ENCODE measurements at places on chromosomes 6 and 20.

DNA sequence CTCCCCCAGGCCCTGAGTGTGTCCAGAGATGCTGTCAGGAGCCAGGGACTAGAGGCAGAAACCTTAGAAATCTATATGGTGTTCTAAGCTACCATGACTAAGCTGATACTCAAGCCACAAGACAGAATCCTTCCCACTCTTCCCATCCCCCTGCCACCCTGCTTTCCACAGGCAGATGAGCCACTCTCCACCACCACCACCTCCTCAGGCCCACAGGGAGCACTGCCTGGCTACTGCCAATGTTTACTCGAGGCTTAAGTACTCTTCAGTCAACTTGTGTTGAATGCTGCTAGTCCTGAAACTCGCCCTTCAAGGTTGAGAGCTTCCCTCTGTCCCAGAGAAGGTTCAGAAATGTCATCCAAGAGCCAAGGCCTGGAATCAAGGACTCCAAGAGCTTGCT is 56.2 kb downstream of the CENPW start:
- no peak for DNase-seq

- no peak for DNase-seq
These were observed 265.5 kb downstream of the ADGB start for GRCh38 chr6:146864300-146864699.

DNA sequence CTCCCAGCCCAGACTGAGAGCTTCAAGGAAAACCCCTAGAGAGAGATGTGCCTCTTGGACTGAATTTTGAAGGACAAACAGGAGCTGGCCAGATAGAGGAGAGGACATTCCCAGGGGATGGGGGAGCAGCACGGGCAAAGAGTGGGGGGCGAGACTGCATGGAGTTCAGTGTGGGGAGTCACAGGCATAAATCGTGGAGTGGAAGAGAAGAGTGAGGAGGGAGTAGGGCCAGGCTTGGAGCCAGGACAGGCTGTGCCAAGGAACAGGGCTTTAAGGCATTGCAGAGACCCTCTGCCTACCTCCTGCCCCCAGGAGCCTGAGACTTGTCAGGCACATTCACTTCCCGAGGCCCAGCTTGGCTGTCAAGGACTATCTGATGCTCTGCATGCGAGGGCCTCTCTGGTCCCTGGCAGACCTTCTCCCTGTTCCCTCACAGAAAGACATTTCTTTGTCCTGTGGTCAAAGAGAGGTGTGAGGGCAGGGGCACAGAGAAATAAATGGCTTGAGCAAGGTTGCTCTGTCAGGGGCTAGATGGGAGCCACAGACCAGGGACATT is 5.2 kb upstream of the SLC22A7 start:
- DNase-seq: no peak

- no peak for DNase-seq
These were observed 140.7 kb upstream of the NEDD9 start for GRCh38 chr6:11373208-11373607.

- no peak for DNase-seq
These were observed 271.4 kb upstream of the MAN1A1 start for GRCh38 chr6:119620846-119621555.

DNA sequence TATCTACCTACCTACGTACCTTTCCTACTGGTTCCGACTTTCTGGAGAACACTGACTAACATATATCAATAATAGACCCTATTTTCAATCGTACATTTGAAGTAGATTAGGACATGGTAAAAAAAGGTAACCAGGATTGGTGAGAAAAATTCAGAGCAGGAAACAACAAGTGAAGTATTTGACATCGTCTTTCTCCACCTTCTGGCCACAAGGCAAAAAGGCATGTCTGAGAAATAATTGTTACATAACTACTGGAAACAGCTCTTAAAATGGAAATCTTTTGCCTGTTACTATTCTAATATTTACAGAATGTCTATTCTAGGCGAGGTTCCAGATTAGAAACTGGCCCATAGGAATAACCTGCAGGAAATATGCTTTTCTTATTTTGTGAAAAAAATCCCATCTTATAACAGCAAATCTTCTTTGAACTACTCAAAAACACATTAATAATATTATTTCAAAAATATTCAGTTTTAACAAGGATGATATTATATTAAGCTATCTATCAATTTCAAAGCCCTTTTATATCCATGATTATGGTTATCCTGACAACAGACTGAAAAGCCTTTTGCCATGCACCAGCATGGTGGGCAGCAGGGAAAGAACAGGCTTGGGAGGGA is 80.8 kb downstream of the RCAN2 start:
- DNase-seq: peak; percentile 30

GRCh38 chr6:44237021-44237812 is 9.7 kb upstream of the HSP90AB1 start:
- peak; percentile 68 for DNase-seq

Data from iPS-NIHi11 (cell line).